LNCaP clone FGC (cell line): ENCODE measurements at places on chromosomes 11 and 22.
A peak's percentile ranks its signal among the peaks of the same experiment; 100 is the strongest.

DNA sequence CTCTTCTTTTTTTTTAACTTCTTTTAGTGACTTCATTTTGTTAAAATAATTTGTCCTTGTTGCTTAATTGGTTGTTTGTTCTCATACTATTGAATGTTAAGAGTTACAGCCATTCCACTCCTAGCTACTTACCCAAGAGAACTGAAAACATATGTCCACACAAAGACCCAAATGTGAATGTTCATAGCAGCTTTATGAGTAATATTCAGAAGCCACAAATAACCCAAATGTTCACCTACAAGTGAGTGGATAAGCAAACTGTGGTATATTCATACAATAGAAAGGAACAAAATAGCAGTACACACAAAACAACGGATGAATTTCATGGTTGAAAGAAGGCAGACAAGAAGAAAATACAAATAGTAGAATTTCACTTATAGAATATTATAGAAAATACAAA, 1.4 kb upstream of the OR4D11 start:
- no peak for DNase-seq

DNA sequence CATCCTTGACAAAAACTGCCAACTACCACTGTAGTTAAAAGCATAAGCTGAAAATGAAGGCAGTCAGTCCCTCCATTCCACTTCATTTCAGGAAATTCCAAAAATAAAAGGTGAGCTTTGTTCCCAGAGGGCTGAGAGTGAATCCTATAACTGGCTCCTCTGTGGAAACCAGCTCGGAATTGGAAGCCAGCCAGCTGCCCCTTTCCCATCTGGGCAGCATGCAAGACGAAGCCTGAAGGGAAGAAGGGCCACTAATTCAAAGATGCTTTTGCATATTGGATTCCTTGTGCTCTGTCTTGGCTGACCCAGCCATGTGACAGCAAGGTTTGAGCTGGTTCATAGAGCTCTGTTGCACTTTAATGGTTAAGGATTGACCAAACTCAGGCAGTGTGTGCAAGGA, 83.4 kb downstream of the ALX4 start:
- DNase-seq: no peak

- no peak for DNase-seq
Measured at GRCh38 chr22:32515084-32515483, 40.5 kb downstream of the FBXO7 start.

DNA sequence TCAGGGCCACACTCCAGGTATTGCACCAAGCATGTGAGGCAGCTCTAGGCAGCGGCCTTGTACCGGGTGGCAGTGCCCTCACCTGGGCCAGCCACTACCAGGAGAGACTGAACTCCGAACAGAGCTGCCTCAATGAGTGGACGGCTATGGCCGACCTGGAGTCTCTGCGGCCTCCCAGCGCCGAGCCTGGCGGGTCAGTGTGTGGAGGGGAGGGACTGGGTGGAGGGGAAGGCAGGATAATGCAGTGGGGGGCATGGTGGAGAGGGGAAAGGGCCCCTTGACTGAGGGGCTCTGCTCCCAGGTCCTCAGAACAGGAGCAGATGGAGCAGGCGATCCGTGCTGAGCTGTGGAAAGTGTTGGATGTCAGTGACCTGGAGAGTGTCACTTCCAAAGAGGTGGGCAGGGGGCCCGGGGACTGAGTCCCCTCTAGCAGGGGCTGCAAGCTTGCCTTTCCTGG, 4.2 kb downstream of the SSH3 start:
- no peak for DNase-seq

GRCh38 chr11:36340897-36341296, 44.8 kb downstream of the PRR5L start:
- no peak for DNase-seq

DNA sequence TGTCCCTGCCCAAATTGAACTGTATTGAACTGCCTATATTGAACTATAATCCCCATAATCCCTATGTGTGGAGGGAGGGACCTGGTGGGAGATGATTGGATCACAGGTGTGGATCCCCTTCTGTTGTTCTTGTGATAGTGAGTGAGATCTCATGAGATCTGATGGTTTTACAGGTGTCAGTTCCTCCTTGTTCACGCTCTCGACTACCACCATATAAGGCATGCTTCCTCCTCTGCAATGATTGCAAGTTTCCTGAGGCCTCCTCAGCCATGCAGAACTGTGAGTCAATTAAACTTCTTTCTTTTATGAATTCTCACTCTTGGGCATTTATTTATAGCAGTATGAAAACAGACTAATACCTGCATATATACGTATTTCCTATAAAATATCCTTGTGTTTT, 206.5 kb upstream of the PDGFD start:
- no peak for DNase-seq

DNA sequence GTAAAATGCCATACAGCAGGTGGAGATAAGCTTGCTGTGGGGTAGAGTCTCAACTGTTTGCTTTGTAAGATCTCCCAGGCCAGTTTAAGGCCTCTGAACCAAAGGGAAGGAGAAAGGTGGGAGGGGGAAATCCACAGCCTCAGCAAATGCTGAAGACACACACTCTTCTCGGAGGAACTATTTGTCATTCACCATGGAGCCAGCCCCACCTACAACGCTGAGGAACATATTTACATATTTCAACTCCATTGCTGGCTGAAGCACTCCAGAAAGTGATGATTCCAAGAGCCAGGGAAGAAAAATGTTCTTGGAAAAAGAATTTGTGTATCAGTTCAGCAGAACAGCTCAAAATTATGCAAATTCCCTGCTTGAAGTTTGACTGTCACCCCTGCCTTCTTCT, 6.5 kb downstream of the TENM4 start:
- DNase-seq: no peak

- no peak for DNase-seq
Measured at GRCh38 chr11:76023236-76024068, 182.8 kb downstream of the WNT11 start.

DNA sequence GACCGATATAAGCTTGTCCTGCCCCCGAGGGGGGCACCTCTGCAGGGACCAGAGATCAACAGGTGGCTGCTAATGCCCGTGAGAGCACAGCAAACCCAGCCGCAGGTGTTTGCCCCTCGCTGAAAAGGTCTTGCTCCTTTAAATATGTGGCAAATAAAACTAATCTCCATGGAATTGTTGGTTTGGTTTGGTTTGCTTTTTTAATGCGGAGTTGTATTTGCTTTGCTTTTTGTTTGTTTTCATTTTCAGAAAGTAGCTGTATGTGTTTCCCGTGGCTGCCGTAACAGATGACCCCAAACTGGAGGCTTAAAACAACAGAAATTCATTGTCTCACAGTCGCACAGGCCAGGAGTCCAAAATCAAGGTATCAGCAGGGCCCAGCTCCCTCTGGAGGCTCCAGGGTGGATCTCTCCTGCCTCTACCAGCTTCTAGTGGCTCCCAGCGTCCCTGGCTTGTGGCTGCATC, 93.0 kb downstream of the CELSR1 start:
- DNase-seq: no peak

- DNase-seq: peak; percentile 46
Measured at GRCh38 chr11:114061048-114061680, 1.7 kb downstream of the ZBTB16 start.

GRCh38 chr11:28505232-28505631, 397.0 kb downstream of the METTL15 start:
- DNase-seq: peak; percentile 27

DNA sequence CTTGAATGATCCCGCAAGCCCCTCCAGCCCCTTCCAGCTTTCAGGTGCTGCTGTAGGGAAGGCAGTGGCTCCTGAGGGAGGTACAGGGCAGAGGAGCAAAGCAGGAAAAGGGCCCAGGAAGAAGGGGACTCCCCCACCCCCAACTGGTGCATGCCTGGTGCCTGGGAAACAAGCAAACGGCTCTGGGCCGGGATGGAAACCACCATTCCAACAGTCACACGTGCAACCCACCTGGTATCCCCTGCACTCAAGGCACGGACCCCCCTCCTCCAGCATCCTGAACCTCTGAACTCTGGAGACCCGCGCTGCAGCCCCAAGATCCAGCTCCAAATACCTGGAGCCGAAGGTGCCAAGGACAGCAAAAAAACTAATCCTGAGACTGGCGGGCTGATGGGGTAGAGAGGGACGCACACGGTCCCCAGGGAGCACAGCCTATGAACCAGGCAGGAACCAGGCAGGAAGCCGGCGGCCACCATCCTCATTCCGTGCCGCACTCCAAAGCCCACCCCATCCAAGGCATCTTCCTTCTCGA, 537 bp downstream of the SCN4B start:
- no peak for DNase-seq

DNA sequence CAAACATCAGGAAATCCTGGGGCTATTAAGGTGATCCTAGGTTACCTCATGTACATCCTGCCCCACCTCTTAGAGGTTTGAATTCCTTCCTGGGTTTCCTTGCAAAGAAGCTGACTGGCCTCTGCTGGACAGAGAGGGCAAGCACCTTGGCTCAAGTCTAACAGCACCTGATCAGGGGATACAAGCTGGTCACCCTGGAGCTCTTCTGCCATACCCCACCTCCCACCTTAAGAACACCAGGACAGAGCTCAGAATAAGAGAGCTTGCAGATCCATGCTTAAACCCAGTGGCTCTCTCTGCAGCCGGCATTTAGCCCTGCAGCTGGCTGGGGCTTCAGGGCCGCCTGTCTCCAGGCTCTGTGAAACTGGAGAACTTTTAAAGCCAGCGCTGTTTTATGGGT, 386.6 kb upstream of the NARS2 start:
- DNase-seq: peak; percentile 43

GRCh38 chr11:85976525-85976924, 92.4 kb downstream of the PICALM start:
- DNase-seq: no peak

DNA sequence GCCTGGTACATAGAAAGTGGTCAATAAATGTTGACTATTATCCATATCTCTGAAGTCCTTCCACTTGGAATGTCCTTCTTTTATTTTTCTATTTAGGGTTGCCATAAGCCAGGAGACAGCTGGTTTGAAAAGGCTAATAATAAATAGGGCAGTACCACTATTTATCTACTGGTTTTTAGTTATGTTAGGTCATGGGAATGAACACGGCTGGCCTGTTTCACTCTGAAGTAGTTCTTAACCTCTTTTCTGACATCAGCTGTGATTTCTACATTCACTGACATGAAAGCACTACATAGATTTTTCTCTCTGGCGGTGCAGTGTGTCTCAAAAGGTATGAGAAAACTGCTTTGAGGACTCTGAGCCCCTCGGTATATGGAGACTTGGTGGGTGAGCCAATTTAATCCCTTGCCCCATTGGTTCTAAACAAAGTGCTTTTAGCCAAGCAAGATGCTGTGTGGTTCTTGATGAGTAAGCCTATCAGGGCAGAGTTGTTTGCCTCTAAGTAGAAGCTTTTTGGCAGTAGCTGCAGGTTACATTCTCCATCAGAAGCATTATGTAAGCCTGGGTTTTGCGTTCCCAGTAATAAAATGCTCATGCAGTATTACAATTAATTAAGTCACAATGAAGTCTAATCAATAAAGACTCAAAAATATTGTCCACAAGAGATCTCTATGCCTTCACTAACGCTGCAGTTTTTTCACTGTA, 48.7 kb upstream of the APOA1 start:
- no peak for DNase-seq

GRCh38 chr11:57343825-57344224, 5.7 kb downstream of the P2RX3 start:
- no peak for DNase-seq

DNA sequence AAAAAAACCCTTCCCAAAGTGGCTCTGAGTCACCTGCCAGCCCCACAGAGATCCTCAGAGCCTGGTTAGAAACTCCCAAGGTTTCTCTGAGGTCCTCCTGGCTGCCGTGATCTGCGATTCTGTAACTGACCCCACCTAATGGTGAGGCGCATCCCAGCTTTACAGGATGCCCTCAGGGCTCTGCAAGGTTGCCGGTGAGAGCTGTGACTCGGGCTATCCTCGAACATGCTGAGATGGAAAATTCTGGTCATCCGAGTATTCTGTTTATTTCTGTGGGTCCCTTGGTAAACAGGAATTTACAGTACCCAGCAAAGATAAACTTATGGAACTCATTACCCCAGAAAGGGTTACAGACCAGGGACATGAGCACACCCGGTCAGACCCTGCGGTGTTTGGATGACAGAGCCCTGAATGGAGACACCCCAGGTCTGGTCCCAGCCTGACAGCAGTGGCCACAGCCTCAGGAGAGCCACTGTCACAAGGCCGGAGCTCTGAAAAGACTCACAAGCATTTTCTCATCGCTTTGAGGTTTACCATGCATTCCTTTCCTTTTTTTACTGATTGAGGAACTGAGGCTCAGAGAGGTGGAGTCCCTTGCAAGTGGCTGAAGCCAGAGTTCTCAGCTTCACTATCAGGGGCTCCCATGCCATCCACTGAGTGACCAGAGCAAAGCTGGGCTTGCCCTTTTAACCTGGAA, 22.2 kb downstream of the LIF start:
- DNase-seq: no peak

DNA sequence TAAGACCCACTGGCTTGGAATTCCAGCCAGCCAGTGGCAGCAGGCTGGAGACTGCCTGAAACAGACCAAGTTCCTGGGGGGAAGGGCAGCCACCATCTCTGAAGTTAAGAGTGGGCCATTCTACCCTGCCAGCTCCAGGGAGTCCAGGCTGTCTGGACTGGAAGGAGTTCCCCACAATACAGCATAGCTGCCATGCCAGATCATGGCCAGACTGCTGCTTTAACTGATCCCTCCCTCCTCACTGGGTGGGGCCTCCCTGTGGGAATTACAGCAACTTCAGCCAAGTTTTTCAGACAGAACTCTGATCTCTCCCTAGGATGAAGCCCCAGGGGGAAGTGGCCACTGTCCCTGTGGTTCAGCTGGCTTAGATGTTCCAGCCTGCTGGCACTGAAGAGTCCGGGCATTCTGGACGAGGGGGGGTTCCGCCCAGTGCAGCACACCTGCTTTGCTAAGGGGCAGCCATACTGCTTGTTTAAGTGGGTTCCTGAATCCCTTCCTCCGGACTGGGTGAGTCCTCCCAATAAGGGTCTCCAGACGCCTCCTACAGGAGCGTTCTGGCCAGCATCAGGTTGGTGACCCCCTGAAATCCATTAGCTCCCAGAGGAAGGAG, 455.4 kb downstream of the DLG2 start:
- DNase-seq: no peak

GRCh38 chr22:31243339-31244045, 31.4 kb downstream of the LIMK2 start:
- no peak for DNase-seq

- peak; percentile 48 for DNase-seq
Measured at GRCh38 chr22:46626911-46627805, 7.0 kb downstream of the GRAMD4 start.

- DNase-seq: no peak
Measured at GRCh38 chr11:36097219-36097650, 153.4 kb downstream of the LDLRAD3 start.

GRCh38 chr22:23182309-23183060, 2.2 kb downstream of the BCR start:
- no peak for DNase-seq

DNA sequence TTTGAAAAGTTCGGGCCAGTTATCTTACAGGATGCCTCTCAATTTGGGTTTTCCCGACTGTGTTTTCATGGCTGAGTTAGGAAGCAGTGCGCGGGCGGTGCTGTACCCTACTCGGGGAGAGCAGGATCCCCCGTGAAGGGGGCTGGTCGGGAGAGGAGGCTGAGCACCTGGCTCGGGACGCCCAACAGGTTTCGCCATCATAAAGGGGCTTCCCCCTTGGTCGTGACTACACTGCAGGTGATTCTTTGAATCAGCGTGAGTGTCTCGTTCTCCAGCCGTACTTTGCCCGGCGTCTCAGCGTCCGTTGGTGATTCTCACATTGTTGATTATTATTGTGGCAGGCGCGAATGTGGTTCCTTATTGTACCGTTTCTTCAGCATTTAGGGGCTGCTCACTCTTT, 46.6 kb downstream of the ST14 start:
- DNase-seq: no peak

- no peak for DNase-seq
Measured at GRCh38 chr11:107683807-107684206, 28.0 kb downstream of the SLN start.

- no peak for DNase-seq
Measured at GRCh38 chr11:124725719-124726105, 14.0 kb upstream of the NRGN start.
